CD4-positive, alpha-beta T cell treated with Interferon gamma for 1 hour (primary cell): ENCODE measurements at places on chromosomes 4 and X.

DNA sequence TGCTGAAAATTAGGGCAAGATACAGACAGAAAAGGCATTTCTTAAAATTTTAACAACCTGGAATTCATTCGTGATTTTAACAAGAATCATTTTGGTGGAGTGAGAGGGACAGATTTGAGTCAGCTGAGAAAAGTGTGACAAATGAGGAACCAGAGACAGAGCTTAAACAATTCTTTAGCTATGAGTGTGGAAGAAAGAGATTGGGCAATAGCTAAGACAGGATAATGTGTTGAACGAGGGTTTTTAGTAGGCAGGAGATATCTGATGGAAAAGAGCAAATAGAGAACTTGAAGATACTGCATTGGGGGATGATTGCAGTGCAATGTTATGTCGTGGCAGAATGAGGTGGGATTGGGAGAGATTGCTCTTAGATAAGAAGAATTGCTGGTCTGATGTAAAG lies 164.2 kb upstream of the SPRY1 start:
- DNase-seq: no peak

GRCh38 chr4:34733185-34733941 lies 1511.0 kb downstream of the ARAP2 start:
- no peak for DNase-seq

DNA sequence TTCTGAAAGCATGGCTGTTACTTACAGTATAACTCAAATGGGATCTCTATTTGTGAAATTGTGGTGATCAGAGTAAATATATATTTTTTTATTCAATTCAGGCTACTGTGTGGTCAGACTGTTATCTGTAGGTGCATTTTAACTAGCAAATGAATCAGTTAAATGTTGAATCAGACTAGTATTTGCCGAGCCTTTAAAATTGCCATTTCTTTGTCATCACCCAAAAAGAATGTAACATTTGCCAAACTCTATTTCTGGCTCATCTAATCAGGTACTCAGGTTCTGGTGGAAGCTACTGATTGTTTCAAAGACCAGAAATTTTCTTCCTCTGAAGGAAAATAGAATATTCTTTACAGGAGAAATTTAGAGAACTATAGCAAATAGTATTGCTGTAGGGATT lies 1.8 kb upstream of the NAA15 start:
- DNase-seq: no peak

DNA sequence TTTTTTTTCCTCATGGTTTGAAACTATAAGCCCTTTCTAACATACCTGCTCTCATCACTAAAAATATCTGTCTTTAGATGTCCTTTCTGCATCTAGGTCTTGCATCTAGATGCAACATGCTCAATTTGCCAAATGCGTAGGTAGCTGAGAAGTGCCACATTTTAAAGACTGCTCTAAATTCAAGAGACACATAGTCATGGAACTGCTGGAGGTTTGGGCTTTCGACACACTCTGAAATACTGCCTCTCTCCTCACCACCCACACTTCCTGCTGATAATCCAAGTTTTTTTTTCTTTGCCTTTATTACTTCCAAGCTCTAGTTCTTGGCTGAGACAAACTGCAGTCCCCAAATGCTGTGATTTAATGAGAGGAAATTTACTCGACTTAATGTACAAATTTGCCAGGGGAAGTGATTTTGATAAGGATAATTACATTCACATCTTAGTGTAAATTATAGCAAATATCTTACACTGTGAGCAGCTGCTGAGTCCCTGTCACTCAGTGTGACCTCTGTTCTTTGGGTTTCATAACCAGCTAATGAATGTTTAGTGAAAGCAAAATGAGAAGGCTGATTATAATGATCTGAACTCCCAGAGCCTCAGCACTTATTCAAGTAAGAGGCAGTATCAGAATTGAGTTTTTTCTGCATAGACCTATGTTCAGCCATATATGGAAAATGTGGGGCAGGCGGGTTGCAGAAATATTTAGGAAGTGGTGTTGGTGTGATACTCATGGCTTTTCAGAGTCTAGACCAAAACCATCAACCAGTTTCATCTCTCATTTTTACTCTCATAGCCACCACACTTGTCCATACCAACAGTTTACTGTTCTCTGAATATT lies 31.3 kb downstream of the DRD5 start:
- no peak for DNase-seq
